Uterus (tissue), 4 donors: ENCODE measurements at places on chromosomes 5 and 9. TPM values are rescaled to one million over a fixed set of nuclear protein-coding genes. Genes with fewer than 3 reads are reported as not detected.
A peak's percentile ranks its signal among the peaks of the same experiment; 100 is the strongest.

- DNase-seq, result no peak
Measured at GRCh38 chr5:132204371-132205135, 23.1 kb downstream of the P4HA2 start.

GRCh38 chr9:120905315-120906164 is 21.1 kb downstream of the TRAF1 start:
- DNase-seq, result no peak

The GABRA6 gene
- not detected for total RNA-seq

The LCNL1 gene
- 0.21 TPM for total RNA-seq

DNA sequence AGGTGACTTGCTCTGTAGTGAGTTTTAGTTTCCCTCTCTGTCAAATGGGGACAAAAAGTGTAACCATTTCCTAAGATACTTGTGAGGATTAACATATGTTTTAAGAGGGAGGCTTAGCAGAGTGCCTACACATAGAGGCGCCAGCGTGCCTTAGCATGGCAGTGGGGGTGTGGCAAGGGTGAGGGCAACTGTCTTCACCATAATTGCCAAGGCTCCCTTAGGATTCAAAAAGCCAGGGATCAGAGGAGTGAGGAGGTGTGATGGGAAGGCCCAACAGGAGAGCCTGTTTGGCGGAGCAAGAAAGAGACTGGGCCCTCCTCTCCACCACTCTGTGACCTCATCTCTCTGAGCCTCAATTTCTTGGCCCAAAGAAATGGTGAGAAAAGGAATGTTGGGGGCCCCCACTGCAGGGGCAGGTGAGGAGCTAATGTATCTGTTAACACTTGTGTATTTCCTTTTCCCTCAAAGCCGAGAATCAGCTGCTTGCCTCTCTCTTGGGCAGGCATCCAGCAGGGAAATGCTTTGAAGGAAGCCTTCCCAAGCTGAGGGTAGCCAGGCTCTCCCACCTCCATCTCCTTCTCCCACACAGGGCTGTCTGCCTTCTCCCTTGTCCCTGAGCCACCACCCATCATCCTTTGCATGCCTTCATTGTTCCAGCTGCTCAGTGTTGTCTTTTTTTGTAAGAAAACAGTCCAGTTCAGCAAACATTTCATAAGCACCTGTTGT is 76.0 kb downstream of the DAB2IP start:
- DNase-seq, result peak; percentile 78

The CAMK2A gene
- total RNA-seq, result 2.0 TPM

- no peak for DNase-seq
Measured at GRCh38 chr5:154849264-154849785, 1.1 kb downstream of the FAXDC2 start.

The GPR151 gene
- total RNA-seq, result not detected

- DNase-seq, result no peak
Measured at GRCh38 chr5:57382655-57383054, 100.0 kb downstream of the ACTBL2 start.

The SLC26A2 gene
- 13.2 TPM for total RNA-seq

- DNase-seq, result no peak
Measured at GRCh38 chr9:26334706-26335105, 557.9 kb downstream of the CAAP1 start.

The HCN1 gene
- total RNA-seq, result not detected

GRCh38 chr5:116651653-116652052 is 77.0 kb upstream of the SEMA6A start:
- no peak for DNase-seq

The AFAP1L1 gene
- 26.4 TPM for total RNA-seq

DNA sequence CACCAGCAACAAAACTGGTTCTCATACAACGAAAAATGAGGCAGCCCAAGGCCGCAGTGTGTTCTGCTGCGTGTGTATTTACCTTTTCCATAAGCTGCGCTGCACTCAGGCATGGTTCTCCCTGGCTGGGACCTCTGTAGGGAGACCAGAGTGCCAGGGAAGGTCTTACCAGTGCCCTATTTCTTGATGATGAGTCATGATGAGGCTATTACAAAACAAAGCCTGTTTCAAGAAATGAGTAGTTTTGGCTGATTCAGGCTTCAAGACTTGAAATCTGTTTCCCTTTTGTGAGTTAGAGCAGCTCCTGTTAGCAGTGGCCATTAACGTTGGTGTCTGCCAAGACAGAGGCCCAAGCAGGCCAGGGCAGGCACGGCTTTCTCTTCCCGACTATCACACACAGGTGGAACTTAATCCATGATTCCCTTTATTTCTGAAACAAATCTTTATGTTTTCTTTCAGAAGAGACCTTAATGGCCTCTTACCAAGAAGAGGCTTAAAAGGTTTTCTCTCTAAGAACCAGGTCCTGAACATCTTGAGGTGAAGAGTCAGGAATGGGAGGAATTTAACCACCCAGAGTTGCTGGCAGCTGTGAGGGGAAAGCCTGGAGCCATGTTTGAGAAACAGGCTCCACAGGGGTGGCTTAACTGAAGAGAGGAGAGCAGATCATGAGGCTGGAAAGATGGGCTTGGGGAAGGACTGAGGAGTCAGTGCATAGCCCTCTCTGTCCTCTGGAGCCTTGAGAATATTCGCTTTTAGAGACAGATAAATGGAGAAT is 41.4 kb upstream of the TIFAB start:
- no peak for DNase-seq

- DNase-seq, result no peak
Measured at GRCh38 chr5:6728011-6728794, 15.0 kb downstream of the TENT4A start.

DNA sequence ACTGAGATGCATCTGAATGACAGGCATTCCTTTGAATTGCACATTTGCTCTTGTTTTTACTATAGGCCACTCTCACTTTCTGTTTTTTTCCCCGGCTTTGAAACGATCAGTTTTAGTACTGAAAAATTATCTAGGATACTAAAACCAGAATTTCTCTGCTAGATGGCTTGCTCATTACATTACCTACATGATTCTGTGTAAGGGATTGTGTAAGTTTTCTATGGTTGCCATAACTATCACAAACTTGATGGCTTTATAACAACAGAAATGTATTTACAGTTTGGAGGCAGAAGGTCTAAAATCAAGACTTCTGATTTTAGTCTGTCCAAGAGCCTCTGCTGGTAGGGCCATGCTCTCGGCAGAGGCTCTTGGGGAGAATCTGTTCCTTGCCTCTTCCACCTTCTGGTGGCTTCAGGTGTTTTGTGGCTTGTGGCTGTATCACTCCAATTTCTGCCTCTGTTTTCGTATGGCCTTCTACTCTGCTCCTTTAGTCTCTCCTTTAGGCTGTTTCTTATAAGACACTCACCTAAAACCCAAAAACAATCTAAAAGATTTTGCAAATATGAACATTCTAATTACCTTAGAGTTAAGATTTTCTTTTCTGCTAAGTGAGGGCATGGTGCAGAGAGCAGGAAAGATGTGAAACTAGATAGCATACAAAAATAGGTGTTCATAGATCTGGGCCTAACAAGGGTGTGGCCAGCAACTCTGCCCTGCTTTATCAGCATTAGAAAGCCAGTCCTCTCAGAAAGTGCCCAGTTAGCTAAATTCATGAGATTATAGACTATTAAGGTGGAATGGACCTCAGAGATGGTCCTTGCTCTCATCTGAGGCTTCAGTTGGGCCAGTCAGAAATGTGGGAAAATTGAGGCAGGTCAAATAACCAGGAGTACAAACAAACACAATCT is 93.3 kb upstream of the CDKN2B start:
- no peak for DNase-seq

The SLC27A6 gene
- 3.1 TPM for total RNA-seq

The PDE6A gene
- total RNA-seq, result 0.07 TPM

The COL5A1 gene
- 21.2 TPM for total RNA-seq

GRCh38 chr9:27467486-27467885 is 56.6 kb upstream of the IFNK start:
- DNase-seq, result no peak

DNA sequence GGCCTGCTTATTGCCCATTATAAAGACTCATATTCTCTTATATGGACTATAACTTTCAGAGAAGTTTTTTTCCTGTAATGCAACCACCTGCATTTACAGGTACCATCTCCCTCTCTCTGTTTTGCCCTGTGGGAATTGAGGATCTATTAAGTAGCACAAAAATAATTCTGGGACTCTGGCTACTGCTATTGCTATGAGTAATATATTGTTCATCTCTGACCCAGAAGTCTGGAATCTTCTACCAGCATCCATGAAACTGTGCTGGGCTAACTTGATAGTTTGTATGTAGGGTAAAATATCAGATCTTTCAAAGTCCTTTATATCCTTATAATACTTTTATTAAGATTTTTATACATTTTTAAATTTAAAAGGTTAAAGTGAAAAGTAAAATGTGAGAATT is 607.2 kb downstream of the EFNA5 start:
- no peak for DNase-seq
